Liver (tissue), 10 donors: ENCODE measurements at places on chromosomes 6 and 20.

DNA sequence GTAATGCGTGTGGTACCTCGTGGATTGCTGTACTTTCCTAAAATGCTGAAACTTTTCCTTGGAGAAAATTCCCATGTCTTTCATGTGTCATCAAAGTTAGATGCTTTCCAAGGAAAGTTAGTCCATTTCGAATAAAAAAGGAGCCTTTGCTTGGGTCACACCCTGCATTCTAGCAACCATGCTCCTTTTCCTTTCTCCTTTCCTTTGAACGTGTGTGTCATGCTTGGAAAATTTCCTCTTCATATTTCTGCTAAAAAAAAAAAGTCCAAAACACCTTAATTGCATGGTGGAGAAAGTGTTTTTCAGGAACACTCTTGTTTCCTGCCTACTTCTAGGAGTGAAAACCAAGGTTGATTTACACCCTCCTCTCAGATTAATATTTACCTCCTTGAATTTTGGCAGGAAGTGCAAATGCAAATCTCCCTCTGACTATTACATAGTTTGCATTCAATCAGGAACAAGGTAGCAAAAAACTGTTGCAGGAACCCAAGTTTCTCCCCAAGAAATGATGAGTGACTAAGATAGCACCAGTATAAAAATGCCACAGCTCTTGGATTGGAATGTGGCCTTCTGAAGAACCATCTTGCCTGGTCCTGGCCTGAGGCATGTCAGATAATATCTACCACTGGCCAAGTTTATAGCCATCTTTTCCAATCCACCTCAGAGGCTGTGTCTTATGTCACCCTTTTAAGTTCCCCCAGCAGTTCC lies 590.6 kb downstream of the QKI start:
- DNase-seq = no peak

- DNase-seq = no peak
Measured at GRCh38 chr6:117352466-117353081, 73.2 kb downstream of the ROS1 start.

DNA sequence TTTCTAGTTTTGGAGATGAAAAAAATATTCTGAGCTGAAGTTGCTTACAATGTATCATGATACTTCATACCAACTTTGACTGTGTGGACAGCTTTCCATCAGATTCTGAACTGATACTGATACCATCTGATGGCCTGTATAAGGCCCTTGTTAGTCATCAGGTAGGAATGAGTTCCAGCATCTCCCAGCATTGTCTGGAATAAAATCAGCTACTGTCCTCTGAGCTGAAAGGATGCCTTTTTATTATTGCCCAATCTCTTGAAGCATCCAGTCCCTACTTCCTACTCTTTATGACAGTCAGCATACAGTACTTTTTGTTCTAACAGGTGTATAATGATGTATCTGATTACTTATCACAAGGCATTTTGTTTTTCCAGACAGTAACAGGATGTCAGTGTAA lies 70.6 kb upstream of the EYA4 start:
- DNase-seq = no peak

DNA sequence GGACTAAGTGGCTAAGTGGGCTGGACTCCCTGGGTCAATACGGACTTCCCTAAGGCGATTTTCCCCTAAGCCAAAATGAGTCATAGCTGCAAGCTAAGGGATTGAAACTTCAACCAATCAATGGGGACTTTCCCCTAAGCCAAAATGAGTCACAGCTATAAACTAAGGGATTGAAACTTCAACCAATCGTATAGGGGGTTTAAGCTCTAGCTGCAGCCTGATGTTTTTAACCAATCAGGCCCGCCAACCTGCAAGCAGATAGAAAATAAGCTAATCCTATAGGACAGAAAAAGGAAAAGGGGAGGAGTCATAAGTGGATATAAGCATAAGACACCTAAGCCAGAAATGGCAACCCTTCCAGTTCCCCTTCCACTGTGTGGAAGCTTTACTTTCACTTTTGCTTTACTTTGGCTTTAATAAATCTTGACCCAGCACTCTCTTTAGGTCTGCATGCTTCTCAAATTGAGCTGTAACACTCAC lies 655.0 kb upstream of the HS3ST5 start:
- DNase-seq = no peak

DNA sequence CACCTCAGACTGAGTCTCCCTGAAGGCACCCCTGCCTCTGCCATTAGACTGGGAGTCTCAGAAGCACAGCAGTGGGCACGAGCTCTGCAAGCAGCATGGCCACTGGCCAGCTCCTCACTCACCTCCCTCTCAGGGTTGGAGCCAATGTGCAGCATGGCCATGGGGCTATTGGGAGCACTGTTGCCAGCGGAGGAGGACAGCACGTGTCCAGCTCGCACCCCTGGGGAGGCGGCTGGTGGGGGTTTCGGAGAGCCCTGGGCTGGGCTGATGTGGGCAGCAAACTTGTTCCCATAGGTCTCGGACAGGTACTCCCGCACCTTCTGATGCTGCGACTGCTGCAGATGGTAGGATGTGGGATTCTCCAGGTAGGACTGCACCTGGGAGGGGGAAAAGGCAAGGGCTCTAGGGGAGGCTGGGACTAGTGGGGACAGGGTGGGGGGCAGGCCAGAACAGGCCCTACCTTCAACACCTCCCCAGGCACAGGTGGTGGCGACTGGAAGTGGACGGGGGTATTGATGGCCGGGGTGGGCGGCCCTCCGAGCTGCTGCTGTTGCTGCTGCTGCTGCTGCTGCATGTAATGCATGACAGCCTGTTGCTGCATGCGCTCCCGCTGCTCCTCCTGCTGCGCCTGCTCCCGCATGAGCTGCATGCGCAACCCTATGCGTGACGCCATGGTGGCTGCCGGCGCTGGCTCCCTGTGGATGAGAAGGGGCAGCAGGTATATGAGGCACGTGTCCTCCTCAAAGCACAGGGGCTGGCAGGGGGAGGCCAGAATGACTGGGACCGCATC lies 44.7 kb downstream of the TFEB start:
- no peak for DNase-seq

DNA sequence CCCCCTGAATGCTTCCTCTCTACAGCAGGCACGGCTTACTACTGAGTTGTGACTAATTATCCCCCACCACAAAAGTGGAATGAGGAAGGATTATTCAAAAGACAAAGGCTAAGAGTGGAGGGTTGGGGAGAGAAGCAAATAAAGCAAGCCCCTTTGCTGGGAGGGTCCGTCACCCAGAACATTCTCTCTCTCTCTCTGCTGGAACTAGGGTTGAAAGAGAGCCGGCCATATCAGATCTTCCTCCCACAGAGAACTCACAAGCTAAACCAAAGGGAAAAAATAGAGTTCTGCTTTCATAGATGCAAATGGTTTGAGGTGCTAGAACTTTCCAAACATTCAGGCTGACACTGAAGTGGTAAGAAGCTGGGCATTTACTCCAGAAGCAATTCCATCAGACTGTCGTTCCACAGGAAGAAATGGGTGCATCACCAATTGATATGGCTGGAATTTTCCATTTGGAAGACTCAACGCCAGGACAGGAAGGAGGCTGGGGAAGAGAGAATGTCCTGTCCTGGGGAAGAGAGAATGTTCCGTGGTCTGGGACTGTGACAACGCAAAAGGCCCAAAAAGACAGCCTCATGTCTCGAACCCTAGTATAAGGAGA lies 7.9 kb downstream of the ZMYND8 start:
- DNase-seq = no peak

DNA sequence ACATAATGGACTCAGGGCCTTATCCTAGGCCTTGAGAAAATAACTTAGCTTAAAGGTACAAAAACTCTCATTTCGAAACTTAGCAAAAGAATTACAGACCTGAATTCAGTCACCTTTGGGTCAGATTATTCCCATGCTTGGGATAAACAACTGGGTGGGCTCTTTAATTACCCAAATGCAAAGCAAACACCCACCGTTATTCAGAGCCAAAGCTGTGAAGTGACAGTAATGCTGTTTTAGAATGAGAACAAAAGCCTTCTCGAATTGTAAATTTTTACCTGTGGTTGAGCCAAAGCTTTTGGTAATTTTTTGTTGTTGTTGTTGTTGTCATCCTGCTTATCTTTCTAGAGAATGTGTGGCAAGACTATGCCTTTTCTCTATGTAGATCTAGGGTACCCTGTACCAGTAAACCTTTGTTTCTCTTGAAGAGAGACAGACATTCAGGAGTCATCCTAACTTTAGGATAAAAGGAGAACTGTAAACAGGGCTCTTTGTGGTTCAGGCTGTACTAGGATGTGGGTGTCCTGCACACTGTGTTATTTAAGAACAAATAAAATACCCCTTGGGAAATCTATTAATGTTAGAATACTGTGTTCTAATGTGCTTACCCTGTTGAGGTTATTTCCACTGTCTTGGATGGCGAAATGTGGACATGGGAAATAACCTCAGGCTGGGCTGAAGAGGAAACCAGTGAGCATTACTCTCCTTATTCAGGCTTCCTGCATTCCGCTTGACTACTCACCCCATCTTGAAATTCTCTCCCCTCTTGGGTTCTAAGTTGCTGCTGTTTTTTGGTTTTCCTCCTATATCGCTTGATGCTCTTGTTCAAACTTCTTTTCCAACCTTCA lies 480.7 kb downstream of the CD83 start:
- no peak for DNase-seq

GRCh38 chr20:47066484-47067270 lies 172.0 kb downstream of the EYA2 start:
- DNase-seq = no peak

DNA sequence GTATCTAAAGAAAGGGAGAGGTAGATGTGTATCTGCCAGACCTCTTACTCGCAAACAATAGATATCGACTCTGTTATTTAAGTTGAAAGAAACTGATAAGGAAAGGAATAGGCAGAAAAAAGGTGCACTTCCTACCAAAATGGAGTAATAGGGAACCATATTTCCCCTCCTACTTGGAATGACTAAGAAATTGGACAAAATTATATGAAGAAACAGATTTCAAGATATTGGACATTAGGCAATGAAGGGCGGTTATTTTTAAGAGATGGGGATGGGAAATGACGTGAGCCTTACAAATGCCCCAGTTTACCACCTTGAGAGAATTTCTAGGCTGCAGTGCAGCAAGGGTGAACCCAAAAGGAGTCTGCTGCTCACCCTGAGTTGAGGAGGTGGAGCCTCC lies 108.9 kb downstream of the ADTRP start:
- DNase-seq = no peak

DNA sequence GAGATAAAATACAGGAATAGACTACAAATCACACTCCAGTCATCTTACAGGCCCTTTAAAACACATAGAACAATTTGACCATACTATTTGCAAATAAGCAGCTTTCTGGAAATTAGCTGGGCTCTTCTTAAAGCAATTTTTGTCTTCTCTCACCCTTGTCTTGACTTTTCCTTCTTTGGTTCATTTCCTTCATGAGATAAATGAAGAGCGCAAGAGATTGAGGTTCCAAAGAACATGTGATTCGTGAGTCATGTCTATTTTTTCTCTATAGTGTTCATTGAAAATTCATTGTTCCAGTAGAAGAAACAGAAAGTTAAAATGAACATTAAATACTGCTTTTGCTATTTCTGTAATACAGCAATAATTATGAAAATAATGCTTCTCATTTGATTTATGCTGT lies 33.9 kb downstream of the PRDM1 start:
- DNase-seq = no peak

- DNase-seq = peak; percentile 58
Measured at GRCh38 chr6:24719125-24719971, at the start of gene C6orf62. Gene C6orf62 (minus strand): TSS chr6:24719154. CDS start chr6:24718668, 486 bp downstream.

DNA sequence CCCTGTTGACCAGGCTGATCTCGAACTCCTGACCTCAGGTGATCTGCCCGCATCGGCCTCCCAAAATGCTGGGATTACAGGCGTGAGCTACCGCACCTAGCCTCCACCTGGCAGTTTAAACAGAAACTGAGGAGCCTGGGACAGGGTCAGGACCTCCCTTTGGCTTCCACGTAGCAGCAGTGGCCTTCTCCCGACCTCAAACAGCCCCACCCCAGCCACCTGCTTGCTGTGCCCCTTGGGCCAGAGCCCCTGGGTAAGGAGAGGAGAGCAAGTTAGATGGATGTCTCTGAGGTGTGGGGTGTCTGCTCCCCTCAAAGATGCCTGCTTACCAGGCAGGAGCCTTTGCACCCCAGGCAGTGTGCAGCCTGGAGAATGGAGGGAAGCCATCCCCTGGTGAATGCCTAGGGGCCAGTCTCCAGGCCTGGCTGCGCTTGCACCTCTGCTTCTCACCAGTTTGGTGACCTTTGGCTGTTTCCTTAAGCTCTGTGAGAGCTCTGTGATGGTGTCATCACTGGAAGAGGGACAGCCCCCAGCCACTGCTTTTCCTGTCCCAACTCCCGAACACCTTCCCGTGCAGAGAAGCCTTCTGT lies 42.1 kb upstream of the MDFI start:
- no peak for DNase-seq

- no peak for DNase-seq
Measured at GRCh38 chr6:131787766-131788712, 19.8 kb upstream of the ENPP1 start.

GRCh38 chr20:51413857-51414256 lies 128.7 kb downstream of the NFATC2 start:
- no peak for DNase-seq

DNA sequence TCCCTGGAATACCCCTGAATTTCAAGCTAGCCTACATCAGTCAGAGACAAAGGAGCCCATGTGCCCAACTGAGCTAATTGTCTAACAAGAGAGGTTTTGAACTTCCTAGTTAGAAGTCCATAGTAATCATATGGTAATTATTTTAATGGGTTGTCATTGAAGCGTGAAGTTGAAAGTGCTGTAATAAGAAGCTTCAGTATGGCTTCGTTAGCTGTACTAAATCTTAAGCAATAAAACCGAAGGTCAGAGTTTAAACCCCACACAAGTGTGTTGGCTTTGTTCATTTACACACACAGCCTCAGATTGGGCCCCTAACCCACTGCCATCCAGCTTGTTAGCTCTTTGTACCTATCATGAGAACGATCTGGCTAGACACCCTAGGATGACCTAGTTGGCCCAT lies 195.6 kb upstream of the RIN2 start:
- no peak for DNase-seq

DNA sequence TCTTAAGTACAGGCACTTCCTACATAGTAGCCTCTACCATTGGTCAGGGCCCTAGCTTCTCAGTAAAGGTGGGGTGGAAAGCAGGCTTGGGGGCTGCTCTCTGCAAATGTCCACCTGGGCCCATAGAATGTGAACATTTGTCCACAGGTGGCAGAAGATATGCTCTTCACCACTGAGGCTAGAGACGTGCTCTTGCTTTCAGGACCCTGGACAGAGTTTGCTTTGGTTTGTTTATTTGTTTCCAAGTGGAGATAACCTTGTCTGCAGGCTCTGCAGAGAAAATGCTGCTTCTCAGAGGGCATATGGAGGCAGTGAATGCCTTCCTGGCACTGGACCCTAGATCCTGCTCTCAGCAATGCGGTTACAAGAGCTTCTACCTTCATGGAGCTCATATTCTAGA lies 129.0 kb downstream of the F13A1 start:
- DNase-seq = no peak

DNA sequence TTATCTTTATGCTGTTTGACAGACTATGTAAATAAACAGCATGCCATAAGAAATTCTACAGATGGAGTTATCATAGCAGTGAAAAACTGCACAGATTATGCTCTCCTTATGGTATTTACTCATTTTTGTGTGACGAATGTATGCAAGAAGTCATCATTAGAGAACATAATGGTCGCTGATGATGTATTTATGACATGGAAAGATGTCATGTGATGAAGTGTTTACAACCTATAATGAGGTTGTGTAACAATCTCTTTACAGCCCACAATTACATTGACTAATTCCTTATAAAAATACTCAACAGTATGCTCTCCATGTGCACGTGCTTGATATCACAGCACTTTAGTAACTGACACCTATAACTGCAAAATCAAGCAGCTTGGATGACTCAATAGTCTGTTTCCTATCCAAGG lies 192.4 kb downstream of the BMP2 start:
- DNase-seq = no peak
